ENCODE measurements at places on chromosomes 4 and X.

- no peak for DNase-seq
These were observed 33.1 kb downstream of the FTHL17 start for GRCh38 chrX:31038575-31039326.

GRCh38 chrX:70171624-70172023 is 5.7 kb upstream of the DGAT2L6 start:
- no peak for DNase-seq

DNA sequence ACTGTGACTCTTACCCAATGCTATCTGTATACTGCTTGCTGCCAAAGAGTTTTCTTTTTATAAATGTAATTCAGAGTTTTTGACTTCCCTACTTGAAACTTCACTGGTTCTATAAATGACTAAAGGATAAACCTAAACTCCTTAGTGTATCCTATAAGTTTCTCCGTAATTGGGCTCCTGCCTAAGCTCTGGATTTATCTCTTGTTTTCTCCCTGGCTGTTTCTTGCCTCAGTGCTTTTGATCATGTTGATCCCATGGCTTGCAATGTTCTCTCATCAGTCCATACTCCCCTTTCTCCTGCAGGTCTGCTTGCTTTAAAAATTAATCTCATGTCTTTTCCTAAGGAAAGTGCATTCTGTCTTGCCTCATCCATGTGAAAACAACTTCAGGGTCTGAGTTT is 1543.1 kb upstream of the IGFBP7 start:
- DNase-seq, result no peak

GRCh38 chr4:86448871-86449270 is 89.0 kb upstream of the MAPK10 start:
- DNase-seq, result no peak

GRCh38 chr4:163269869-163270268 is 62.5 kb downstream of the NPY1R start:
- no peak for DNase-seq

GRCh38 chrX:77668391-77669237 is 117.4 kb downstream of the ATRX start:
- no peak for DNase-seq

DNA sequence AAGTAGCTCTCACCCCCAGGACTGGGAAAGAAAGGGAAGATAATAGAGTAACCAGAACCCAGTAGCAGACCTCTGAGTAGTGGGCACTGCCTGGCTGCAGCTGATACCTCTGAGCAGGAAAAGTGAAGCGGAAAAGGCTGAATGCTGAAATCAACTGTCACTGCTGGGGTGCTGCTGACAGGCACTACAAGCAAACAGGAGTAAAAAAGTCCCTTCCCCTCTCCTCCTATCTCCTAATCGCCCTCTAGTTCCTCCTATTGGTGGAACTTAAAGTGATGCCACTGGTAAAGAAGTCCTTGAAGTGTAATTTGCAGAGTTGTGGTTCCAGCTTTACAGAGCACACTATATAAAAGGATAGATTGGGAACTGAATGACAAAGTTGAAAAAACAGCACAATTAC is 32.8 kb upstream of the GLRB start:
- DNase-seq, result no peak

DNA sequence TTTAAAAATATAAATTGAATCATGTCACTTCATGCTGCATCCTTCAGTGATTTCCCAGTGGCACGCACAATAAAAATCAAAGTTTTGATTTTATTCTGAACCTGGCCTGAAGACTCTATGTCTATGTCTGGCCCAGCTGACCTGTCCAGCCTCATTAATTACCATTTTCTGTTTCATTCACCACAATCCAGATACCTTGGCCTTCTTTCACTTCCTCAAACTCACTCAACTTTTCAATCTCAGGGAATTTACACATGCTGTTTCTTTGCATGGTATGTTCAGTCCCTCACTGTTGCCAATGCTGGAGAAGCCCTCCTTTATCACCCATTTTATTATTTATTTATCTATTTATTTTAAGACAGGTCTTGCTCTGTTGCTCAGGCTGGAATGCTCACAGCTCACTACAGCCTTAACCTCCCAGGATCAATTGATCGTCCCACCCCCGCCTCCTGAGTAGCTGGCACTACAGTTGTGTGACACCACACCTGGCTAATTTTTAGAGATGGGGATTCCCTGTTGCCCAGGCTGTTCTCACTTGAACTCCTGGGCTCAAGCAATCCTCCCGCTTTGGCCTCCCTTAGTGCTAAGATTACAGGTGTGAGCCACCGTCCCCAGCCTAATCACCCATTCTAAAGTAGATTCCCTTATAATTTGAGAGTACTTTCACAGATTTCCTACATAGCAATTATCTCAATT is 43.1 kb downstream of the ZGRF1 start:
- DNase-seq, result no peak

- DNase-seq, result no peak
These were observed 40.4 kb downstream of the CPEB2 start for GRCh38 chr4:15042529-15043167.

- no peak for DNase-seq
These were observed 615.6 kb downstream of the CENPC start for GRCh38 chr4:66929748-66930147.

DNA sequence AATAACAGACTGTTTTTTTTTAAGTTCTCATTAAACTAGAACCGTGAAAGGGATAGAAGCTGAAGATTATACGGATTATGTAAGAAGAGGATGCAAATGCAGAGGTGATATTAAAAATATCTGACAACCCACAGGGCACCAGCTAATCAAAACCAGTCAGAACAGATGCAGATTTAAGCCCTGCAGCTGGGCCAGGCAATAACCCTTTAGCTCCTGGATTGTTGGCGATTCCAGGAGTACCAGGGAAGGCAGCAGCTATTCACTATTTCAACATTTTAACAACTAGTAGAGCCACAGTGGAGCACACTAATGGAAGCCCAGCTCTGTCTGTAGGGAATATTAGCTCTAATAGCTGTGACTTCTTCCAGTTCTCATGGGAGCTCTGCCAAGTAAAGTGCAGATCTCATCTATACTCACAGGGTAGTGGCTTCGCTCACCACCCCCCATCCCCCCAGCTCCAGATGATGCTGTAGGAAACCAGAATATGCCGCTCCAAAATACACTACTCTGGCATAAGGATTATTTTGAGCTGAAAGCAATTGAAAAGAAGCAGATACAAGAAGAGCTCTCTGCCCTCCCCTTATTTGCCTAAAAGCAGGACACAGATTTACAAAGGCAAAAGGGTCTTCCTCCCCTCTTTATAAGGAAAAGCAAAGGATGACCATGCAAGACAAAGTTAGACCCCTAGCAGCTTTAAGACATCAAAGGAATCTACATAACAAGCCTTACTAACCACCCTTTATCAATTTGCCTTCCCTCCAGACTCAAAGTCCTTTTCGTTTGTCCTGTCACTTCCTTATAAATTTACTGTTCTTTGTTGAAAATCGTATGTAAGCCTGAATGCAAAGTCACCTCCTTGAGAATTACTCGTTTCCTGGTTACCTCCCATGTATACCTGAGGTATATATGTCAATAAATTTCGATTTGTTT is 13.7 kb downstream of the SCD5 start:
- DNase-seq, result no peak

GRCh38 chr4:132097041-132097440 is 1052.1 kb upstream of the PCDH10 start:
- DNase-seq, result no peak

Measured in iPS DF 6.9 (cell line).